Forelimb muscle (tissue), 1 donor: ENCODE measurements at places on chromosomes 7 and 10.
A peak's percentile ranks its signal among the peaks of the same experiment; 100 is the strongest.

DNA sequence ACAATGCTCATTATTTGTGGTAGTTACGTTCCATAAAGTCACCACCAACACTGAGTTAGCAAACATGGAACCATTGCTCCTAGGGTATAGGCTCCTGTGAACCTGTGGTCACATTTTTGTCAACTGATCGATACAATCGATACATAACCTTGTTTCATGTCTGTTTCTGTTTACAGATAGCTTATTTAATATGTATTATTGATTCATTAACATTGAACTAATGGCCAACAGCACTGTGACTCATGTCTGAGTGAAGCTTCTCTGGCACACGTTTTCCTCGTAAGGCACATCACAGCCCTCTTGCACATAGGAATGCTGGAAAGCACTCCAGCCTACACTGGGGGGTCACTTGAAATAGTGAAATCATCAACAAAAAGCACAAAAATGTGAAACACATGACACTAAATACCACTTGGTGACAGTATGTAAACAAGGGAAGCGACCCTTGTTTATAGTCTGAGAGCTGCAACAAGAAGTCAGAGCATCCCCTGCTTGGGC lies 27.0 kb downstream of the GHRHR start:
- DNase-seq: no peak

- no peak for DNase-seq
These were observed 44.2 kb downstream of the ZNF438 start for GRCh38 chr10:30987463-30987862.

DNA sequence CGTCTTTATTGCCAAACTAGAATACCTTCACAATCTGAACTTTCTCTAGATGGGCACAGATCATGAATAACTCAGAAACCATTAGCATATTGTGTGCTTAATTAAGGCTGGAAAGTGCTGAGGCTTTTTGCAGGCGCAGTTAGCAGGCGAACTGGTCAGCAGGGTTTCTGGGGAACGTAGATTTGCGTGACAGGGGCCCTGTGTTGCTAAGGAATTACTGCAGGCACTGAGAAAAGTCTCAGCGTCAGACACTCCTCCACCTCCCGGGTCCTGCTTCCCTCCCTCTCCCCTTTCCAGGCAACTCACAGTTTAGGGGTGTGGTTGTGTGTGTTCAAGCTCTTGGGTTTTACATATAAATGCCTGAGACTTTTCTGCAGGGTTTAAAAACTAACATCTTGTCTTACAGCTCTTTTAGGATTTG lies 2.2 kb downstream of the MAP3K8 start:
- no peak for DNase-seq

DNA sequence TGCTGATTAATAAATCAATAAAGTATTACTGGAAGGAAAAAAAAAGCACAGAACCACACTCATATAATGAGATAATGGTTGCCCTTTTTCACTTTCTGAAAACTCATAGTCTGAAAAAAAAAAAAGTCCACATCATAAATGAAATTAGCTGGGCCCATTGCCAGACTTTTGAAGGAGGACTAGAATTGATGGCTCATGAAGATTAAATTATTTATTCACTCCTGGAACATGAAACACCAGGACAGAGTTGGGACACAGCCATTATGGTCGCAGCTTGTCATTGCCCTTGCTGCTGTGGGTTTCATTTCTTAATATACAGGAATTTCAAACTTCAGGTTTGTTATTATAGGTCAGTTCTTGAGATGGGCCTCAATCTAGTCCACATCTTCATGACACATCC lies 91.9 kb downstream of the CNTNAP2 start:
- no peak for DNase-seq

- no peak for DNase-seq
These were observed 85.9 kb downstream of the ELMO1 start for GRCh38 chr7:37362802-37363201.

GRCh38 chr7:79622781-79623180 lies 169.3 kb upstream of the MAGI2 start:
- no peak for DNase-seq

- no peak for DNase-seq
These were observed 123.3 kb upstream of the FZD1 start for GRCh38 chr7:91140982-91141381.

DNA sequence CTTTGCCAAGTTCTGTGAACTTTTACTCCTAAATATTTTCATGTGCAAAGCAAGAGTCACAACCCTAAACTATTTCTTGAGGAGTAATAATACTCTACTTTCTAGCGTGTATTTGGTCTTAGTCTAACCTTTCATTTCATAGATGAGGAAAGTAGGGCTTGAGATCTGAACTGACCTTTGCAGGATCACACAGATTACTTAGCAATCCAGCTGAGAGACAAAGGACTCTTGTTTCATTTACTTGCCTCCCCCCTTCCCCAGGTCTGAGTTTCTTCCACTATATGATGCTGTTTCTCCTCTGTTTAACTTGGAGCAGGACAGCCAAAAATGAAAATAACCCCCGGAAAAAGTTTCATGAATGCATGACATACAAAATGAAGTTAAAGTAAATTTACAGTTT lies 75.3 kb upstream of the PTN start:
- DNase-seq: no peak

GRCh38 chr10:78390817-78391216 lies 357.2 kb downstream of the RPS24 start:
- no peak for DNase-seq

GRCh38 chr10:105605918-105606317 lies 964.8 kb downstream of the SORCS3 start:
- DNase-seq: no peak

DNA sequence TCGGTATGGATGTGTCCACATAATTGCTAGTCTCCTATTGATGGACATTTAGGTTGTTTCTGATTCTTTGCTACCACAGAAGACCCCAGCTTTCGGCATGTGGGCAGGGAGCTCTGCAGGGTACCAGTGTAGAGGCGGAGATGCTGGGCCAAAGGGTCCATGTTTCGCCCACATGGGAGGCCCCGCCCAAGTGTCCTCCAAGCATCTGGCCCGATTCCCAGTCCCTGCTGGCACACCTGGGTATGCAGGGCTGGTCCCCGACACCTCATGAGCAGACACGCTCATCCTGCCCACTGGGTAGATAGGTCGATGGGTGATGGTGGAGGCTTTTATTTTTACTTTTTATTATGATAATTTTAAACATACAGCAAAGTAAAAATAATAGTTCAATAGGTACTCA lies 19.4 kb upstream of the TBRG4 start:
- no peak for DNase-seq

GRCh38 chr7:96311967-96312366 lies 9.9 kb downstream of the SLC25A13 start:
- no peak for DNase-seq

DNA sequence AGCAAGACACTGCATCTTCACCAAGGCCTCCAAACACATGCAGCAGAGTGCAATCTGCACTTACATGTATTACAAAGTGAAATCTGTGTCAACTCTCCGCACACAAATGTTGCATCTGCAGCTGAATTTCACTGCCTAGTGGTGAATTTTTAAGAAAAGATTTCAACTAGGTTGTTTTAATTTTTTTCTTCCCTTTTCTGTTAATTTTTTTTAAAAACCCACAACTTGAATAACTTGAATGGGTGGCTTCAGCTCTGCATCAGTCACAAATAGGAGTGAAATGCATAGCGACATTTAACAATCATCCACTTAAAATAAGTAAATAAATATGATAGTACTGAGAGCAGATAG lies 5.9 kb downstream of the HOXA13 start:
- no peak for DNase-seq

GRCh38 chr10:65949526-65949925 lies 976.3 kb upstream of the LRRTM3 start:
- no peak for DNase-seq

DNA sequence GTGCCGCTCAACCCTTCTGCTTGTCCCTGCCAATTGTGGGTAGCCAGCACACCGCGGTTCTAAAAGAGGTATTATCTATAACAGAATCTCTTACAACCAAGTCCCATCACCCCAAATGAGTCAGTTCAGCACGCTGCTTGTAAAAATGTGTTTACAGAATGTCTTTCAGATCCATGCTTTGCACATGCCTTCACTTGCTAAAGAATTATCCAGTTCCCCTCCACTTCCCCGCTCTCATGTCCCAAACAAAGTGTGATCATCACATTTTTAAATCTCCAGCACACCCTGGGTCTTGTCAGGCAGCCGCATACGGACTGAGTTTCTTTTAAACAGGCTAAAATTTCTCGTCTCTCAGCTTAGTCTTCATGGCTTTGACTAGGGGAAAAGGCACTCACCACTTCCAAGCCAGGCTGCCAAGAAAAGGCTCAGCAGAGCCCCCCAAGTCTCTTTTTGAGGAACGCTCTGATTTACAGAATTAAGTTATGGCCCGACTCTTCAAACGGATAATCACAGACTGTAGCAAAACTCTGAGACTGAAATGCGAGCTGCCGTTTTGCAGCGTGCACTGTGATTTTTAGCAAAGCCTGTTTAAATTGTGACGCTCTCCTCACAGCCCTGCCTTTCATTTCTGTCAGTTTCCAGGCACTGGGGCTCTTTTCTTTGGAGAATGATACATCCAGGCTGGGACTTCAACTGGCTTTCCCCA lies 29.8 kb upstream of the FGFR2 start:
- DNase-seq: no peak

DNA sequence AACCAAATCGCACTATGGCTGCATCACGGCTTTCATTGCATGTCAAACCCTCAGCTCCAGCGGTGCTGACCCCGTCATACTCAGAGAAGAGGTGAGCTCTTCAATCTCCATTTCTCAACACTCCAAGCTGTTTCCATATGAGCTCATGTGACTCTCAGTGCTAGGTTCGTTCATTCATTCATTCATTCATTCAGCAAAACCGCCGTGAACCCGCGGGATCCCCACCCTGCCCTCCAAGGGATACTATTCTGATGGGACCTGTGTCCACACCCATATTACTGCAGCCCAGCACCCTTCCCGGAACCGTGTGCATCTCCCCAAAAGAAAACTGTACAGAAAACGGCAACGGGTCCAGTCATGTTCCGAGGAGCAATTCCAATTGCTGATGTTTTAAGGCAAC lies 184.7 kb downstream of the DIP2C start:
- DNase-seq: no peak

DNA sequence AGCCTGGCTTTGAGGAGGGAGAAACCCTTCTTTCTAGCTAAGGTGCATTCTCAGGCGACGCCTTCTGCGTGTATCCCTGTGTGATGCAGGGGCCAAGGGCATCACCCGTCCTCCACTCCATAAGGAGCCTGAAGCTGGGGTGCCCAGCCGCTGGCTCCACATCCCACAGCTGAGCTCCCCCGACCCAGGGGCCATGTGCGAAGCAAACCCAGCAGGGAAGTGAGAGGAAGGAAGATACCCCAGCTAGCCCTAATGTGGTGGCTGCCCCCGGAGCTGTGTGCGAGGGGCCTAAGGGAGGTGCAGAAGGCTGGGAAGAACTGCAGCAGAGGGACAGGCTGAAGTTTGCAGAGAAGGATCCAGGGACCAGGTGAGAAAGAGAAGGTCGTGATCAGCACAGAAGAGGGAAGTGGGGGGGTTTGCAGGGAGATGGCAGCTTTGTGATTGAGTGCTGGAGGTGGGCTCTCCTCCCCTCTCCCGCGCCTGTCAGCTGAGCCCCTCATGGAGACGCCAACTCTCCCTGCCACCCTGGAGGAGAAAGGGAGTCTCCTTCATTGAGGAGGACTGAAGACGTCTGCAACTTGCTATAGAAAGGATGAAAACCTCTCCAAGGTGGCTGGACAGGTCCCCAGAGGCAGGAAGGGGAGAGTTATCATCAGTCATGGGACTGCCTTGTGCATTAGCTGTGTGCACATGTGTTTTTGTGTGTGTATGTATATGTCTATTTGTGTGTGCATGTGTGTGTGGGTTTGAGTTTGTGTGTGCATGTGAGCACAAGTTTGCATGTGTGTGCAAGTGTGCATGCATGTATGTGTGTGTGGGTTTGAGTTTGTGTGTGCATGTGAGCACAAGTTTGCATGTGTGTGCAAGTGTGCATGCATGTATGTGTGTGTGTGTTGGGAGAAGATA lies 3.5 kb upstream of the CALML5 start:
- no peak for DNase-seq

GRCh38 chr7:46871516-46871915 lies 710.4 kb downstream of the TNS3 start:
- no peak for DNase-seq

DNA sequence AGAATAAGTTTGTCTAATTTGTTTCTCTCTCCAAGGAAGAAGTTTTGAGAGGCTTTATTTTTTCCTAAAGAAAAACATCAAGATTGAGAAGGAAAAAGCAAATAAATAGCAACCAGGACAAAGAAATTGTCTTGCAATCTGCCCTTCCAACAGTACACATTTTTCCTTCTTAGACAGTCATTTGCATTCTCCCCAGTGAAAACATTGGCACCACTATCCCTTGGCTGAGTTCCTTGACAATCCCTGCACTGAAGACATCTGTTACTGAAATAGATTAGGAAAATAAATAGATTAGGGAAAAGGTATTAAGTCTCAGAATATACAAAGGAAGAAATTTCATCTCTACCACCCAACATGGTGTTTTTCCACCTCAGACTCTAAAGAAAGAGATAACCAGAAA lies 12.2 kb upstream of the TMEM243 start:
- no peak for DNase-seq

DNA sequence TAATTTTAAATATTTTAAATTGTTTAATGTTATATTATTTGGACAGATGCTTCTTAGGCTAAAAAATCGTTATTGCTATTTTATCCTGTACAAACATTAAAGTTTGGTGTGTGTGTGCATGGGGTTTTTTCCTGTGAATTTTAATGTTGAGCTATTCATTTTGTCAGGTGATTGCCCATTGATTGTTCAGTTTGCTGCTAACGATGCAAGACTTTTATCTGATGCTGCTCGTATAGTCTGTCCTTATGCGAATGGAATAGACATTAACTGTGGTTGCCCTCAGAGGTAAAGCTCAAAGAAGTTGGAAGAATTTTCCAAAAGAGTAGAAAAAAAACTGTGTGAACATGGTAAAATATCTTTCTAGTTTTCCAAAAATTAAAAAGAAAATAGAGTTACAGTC lies 6.5 kb upstream of the BCAP29 start:
- no peak for DNase-seq

GRCh38 chr10:24952143-24952706 lies at the start of gene PRTFDC1:
PRTFDC1 (minus strand) TSS chr10:24952606; CDS start chr10:24952575, 31 bp downstream.
- no peak for DNase-seq

DNA sequence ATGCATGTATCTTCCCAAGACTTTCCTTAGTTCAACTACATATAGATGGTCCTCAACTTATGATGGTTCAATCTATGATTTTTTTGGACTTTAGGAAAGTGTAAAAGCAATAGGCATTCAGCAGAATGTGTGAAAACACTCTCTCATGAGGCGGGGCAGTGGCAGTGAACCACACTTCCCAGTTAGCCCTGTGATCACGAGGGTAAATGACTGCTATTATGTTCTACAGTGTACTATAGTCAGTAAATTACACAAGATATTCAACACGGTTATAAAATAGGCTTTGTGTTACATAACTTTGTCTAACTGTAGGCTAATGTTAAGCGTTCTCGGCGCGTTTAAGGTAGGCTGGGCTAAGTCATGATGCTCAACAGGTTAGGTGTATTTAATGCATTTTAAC lies 169.3 kb downstream of the AMPH start:
- DNase-seq: no peak

GRCh38 chr7:70679661-70680060 lies 452.3 kb upstream of the GALNT17 start:
- no peak for DNase-seq

- peak; percentile 65 for DNase-seq
These were observed 54.5 kb downstream of the NRP1 start for GRCh38 chr10:33279811-33280602.

GRCh38 chr7:90459888-90460287 lies 9.6 kb upstream of the PTTG1IP2 start:
- no peak for DNase-seq

- no peak for DNase-seq
These were observed 145.6 kb downstream of the GLCCI1 start for GRCh38 chr7:8114175-8114574.

GRCh38 chr7:31735991-31736982 lies 49.3 kb downstream of the PPP1R17 start:
- peak; percentile 36 for DNase-seq
